ENCODE measurements at places on chromosomes 1 and 21.
A peak's percentile ranks its signal among the peaks of the same experiment; 100 is the strongest.

DNA sequence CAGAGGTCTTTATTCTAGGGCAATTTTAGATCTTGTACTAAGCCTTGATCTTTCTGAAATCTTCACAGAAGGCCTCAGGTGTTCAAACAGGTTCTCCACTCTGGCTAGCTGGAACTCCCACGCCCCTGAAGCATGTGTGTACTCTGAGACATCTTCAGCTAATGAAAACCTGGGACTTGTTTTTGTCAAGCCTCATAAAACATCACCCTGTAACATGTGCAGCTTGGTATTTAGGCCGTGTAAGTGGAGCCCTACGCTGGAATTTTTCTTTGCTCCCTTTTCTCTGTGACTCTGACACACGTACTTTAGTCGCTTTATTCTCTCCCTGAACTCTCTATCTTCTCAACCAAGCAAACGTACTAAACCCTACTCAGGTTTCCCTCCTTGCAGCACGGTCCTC lies 701.9 kb upstream of the ZP4 start:
- DNase-seq, result no peak

- no peak for DNase-seq
Observed at GRCh38 chr1:106249365-106249764, 807.1 kb upstream of the PRMT6 start.

DNA sequence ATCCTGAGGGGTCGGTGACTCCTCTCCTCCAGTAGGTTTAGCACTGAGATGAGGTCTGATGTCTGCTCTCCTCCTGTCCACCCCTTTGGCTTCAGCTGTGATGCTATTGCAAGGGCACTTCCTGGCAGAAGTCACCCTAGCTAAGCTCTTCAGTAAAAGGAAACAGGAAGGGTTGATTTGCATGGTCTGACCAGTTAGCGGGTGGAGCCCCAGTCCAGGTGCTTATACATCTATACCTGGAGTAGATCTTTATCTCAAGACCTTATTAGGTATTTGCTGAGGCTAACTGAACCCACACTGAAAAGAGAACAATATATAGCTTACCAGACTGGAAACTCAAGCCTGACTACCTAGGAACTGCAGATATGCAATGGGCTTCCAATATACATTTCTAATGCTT lies 28.9 kb upstream of the NFASC start:
- DNase-seq, result peak; percentile 22

DNA sequence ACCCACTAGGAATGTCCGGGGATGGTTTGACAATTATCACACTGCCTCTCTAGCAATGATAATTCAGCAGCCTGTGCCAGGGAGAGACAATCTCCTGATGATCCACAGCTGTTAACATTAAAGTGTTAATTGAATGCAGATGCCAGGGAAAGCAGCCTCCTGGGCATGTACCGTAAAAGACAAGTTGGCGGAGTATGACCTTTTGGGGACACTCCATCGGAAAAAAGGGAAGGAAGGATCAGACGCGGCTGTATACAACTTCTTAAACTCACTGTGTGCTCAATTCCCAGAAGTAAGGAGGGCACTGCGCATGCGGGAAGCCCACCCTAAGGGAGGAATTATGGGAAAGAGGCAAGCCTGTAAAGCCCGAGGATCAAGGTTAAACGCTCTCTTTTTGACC lies 62.6 kb downstream of the MAP3K7CL start:
- DNase-seq, result no peak

DNA sequence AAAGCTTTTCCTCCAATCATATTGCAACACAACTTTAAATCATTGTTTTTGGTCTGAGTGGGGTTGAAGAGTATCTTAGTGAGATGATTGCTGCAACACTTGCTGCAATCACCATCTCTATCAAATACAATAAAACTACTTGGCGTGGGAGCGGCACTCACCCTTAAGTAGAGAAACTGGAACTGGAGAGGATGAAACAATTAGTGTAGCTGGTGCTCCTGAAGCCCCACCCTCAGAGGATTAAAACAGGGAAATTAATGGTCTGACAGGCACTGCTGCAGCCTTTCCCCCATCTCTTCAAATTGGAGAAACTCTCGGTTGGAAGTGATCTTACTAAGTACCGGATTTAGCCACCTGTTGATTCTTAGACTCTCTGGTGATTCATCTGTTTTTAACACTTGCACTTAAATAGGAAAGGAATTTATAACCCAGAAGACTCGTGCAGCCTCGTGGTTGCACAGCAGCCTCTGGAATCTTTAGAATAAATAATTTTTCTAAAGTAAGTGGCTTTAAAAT lies 80.5 kb upstream of the KIF26B start:
- no peak for DNase-seq

DNA sequence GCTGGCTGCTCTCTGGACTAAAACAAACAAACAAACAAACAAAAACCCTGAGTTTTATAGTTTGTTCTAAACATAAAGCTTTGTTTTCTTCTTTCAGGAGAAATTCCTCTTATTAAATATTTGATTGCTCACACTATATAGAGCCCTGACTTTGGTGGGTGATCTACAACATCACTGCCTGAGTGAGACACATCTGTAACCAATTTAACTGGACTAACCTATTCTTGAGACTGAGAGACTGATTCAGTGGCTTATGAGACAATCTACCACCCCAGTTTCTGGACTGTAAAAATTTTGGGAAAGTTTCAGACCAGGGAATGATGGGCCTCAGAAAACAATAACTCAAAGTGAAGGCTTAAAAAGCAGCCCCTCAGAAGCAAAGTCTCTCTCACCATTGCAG lies 537.0 kb downstream of the NEGR1 start:
- DNase-seq, result no peak

- DNase-seq, result no peak
Observed at GRCh38 chr1:156639601-156640101, 2.3 kb upstream of the BCAN start.

DNA sequence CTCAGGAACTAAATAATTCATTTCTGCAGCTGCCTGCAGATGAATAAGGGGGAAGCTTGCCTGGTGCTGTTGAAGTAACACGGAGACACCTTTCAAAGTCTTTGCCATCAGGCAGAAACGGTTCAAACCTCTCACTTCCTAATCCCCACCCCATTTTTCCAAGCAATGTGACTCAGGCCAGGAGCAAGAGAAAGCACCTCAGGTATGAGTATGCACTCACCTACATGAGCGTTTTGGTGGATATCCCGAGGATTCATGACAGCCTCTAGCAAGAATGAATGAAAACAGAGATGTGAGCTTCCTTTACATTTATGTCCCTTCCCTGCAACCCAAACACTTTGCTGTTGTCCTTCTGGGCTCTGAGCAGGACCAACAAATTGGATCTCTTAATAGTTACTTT lies 63.4 kb upstream of the LAX1 start:
- DNase-seq, result no peak

DNA sequence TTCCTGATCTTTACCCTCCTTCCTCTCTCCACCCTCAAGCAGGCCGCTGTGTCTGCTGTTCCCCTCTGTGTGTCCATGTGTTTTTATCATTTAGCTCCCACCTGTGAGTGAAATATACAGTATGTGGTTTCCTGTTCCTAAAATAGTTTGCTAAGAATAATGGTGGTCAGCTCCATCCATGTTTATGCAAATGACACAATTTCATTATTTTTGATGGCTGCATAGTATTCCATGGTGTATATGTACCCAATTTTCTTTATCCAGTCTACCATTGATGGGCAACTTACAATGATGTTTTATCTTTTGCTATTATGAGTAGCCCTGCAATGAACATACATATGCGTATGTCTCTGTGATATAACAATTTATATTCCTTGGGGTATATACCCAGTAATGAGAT lies 133.4 kb upstream of the RGS18 start:
- no peak for DNase-seq

DNA sequence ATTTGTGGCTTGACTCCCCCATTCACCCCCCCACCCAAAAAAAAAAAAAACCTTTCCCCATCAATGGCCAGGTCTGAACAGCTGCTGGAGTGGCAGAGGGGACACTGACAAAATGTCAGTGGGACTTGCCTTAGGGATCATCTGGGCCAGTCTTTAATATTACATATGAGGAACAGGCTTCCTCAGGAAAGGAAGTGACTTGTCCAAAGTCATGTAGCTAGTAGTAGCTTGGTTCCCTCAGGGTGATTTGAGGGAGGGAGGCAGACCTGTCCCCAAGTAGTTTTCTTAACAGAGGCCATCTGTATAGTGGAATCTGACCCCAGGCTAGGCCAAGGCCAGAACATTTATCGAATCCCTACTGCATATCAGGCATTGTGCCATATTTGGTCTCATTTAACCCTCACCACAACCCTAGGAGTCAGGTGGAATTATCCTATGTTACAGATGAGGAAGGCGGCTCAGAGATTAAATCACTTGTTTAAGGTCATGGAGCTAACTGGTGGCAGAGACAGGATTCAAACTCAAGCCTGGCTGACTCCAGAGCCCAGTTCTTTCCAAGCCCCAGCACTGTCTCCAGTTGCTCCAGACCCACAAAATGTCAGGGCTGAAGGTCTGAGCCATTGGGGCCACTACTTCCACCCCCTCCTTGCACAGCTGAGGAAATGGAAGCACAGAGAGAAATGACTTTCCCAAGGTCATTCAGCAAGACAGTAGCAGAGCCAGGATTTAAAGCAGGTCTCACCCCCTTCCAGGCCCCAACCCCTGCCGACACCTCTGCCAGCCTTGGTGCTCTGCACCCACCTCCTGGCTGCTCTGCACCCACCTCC lies 10.4 kb downstream of the ZBTB7B start:
- DNase-seq, result no peak

GRCh38 chr1:2788506-2789163 lies 12.9 kb downstream of the TTC34 start:
- no peak for DNase-seq

DNA sequence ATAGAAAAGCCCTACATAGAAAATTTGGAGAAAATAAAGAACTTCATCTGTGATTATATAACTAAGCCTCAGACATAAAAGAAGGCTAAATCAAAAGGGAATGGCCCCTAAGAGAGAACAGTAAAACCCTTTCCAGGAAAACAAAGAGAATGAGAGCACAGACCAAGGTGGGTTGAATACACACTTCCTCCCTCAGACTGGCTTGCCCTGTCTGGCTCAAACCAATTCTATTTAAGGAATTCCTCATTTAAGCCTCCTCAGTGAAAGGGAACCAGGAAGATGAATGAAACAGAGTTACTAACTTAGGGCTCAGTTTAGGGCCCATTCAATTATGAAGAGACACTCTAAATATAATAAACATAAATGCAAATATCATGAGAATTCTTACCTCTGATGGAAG lies 10.6 kb upstream of the SYT14 start:
- no peak for DNase-seq

DNA sequence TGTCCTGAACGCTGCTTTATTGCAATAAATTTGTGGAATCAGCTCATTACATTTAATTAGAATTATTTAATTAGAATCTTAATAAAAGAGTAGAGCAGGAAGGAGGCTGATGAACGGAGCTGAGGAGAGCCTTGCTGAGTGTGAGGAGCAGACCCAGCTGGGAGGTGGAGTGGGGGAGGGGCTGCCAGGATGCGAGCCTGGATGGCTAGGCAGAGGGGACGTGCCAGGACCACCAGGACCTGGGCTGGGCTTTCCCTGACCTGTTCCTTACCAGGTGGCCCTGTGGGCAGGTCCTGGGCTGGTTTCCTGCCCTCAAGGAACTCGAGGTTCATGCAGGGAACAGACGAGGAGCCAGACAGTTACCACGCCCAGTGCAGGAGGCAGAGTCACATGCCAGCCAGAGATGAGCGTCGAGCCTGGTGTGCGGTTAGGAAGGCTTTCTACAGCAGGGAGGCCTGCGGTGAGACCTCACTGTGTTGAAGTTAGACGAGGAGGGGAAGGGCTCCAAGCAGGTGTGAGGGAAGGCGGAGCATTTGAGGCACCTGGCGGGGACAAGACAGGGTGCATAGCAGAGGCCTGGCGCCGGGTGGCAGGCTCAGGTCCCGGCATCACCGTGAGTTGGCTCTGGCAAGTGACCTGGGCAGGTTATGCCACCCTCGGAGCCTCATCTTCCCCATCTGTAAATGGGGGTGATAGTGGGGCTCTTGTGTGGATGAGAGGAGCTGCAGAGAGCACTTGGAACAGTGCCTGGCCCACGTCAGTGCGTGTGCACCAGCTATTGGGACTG lies 33.9 kb downstream of the LDLRAP1 start:
- DNase-seq, result no peak

GRCh38 chr1:6761196-6761737 lies 24.0 kb upstream of the CAMTA1 start:
- DNase-seq, result no peak

- DNase-seq, result no peak
Observed at GRCh38 chr21:36701756-36702621, 3.1 kb downstream of the SIM2 start.

- DNase-seq, result no peak
Observed at GRCh38 chr1:240602189-240602588, 9.8 kb downstream of the GREM2 start.

Data from B cell (primary cell).